Mesothelial cell of epicardium (in vitro differentiated cells): ENCODE measurements at places on chromosomes 2 and 18. TPM values are rescaled to one million over a fixed set of nuclear protein-coding genes. Genes with fewer than 3 reads are reported as not detected.

GRCh38 chr2:238104226-238104690, 4.1 kb downstream of the ESPNL start:
- no peaks in the 10 kb centered on the region for H3K27me3 ChIP-seq
- peak; percentile 31 for DNase-seq
- no peak overlapping the region for H3K4me3 ChIP-seq
- peaks cover 1% of the 10 kb centered on the region for H3K4me1 ChIP-seq
- no peak overlapping the region for H3K27ac ChIP-seq

GRCh38 chr2:37802899-37803379, 122.1 kb upstream of the RMDN2 start:
- H3K27ac ChIP-seq: peak overlapping the region; percentile 68
- DNase-seq: no peak
- no peak overlapping the region for H3K4me3 ChIP-seq
- H3K4me1 ChIP-seq: peaks cover 28% of the 10 kb centered on the region
- H3K27me3 ChIP-seq: no peaks in the 10 kb centered on the region

GRCh38 chr2:197306696-197307040, 3.9 kb downstream of the ANKRD44 start:
- no peaks in the 10 kb centered on the region for H3K36me3 ChIP-seq
- no peak overlapping the region for H3K4me3 ChIP-seq
- peaks cover 18% of the 10 kb centered on the region for H3K27me3 ChIP-seq
- H3K4me1 ChIP-seq: peaks cover 12% of the 10 kb centered on the region

- no peak overlapping the region for H3K4me3 ChIP-seq
- no peak for DNase-seq
- peaks cover 64% of the 10 kb centered on the region for H3K27me3 ChIP-seq
These were observed 11.1 kb upstream of the MAPRE3 start for GRCh38 chr2:26959331-26959730.

DNA sequence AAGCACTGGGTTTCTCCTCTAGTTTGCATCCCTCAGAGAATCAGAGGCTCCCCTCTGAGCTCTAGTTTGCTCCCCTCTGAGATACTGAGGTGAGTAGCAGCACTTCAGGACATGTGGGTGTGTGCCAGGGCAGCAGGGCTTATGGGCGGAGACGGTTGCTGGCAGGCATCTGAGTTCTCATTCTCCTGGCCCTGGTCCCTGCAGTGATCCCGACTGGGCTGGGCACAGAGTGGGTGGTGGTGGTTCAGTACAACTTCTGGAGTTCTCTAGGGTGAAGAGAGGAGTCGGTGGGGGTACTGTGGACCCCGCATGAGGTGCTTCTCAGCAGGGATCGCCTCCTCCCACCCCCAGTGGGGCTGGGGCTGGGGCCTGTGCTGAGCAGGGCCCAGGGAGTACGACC, 47.9 kb downstream of the BOLA3 start:
- H3K27ac ChIP-seq: no peak overlapping the region
- no peaks in the 10 kb centered on the region for H3K4me1 ChIP-seq
- H3K4me3 ChIP-seq: no peak overlapping the region

GRCh38 chr18:48814490-48815178, 136.1 kb downstream of the SMAD7 start:
- no peak overlapping the region for H3K27ac ChIP-seq
- DNase-seq: peak; percentile 6
- H3K27me3 ChIP-seq: no peaks in the 10 kb centered on the region
- peaks cover 17% of the 10 kb centered on the region for H3K36me3 ChIP-seq
- H3K4me1 ChIP-seq: peaks cover 12% of the 10 kb centered on the region

DNA sequence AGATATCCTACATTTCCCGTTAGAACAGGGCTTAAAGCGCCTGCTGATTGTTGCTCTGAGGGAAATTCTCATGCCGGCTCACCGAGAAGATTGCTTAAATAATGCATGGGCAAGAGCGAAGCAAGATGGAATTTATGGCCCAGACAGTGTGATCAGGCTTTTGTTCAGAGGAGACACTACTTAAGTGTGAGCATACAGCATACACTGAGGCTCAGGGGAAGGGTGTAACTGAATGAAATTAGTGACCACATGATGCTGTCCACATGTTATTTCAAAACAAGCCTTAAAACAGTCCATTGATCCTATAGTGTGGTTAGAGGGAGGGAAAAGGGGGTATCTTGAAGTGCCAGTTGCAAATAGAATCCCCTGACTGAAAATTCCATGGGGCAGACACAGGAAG, 125.5 kb downstream of the RAPGEF4 start:
- H3K27ac ChIP-seq: peak overlapping the region; percentile 76
- peaks cover 66% of the 10 kb centered on the region for H3K4me1 ChIP-seq
- H3K27me3 ChIP-seq: no peaks in the 10 kb centered on the region
- peaks cover 3% of the 10 kb centered on the region for H3K36me3 ChIP-seq
- peak overlapping the region; percentile 57 for H3K4me3 ChIP-seq
- no peak for DNase-seq

GRCh38 chr2:10989151-10989550, 77.4 kb downstream of the KCNF1 start:
- no peaks in the 10 kb centered on the region for H3K36me3 ChIP-seq
- no peak overlapping the region for H3K4me3 ChIP-seq
- H3K27ac ChIP-seq: no peak overlapping the region
- H3K4me1 ChIP-seq: peaks cover 24% of the 10 kb centered on the region
- H3K27me3 ChIP-seq: peaks cover 6% of the 10 kb centered on the region
- DNase-seq: no peak

The PTCD3 gene
- total RNA-seq: 150 to 157 TPM (median 156 TPM) in 3 replicates
